WERI-Rb-1 (cell line): ENCODE measurements at places on chromosomes 1 and 21.

DNA sequence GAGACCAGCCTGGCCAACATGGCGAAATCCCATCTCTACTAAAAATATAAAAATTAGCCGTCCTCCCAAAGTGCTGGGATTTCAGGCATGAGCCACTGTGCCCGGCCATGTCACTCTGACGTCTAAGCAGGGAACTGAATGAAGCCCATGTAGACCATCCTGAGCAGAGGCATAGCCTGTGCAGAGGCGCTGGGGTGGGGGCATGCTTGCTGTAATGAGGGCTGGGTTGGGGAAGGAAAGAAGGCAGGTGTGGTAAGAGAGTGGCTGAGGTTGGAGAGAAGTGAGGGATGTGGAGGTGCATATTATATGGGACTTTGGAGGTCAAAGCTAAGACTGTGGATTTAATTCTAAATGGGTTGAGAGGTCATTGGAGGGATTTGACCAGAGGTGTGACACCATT, 47.1 kb upstream of the SCMH1 start:
- DNase-seq, result no peak

DNA sequence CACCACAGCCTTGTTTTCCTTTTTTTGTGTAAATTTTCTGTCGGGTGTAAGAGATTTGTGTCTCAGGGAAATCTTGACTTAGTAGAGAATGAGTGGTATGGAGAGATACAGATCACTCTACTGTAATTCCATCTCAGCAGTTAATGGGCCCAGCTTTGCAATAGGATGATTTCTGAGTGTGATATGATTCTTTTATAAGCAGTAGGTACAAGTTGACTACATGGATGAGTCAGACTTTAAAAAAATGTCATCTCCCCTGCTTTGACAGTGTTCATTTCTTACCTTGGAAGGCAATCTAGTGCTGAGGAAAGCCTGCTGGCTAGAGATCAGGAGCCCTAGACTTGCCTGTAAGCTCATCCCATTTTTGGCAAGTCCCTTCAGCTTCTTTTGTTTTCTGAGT, 261.9 kb downstream of the RYR2 start:
- no peak for DNase-seq

DNA sequence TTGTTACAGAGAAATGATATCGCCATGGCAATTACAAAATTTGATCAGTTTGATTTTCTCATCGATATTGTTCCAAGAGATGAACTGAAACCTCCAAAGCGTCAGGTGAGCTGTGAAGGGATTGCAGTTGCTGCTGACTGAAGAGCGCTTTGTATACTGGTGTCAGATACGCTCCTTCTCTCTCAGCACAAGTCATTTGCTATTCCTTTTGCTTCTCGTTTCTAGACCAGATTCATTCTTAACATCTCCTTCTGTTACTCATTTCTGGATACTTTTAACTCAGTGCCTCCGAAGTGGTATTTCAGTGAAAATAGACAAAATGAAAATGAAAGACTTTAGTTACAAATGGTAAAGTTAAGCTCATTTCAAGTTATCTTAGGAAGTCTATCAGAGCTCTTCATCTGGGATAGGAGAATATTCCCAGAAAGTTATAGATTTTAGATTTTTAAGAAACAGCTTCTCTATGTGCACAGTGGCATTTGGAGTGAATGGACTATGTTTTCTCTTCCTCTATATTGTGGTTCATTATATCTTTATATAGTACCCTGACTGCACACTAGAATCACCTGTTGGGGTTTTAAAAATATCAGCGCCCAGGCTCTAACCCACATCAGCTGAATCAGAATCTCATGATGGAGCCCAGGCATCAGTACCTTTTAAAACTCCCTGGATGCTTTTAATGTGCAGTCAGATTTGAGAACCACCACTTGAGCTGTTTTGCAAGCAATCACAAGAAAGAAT, 30.3 kb upstream of the KCNQ4 start:
- no peak for DNase-seq

DNA sequence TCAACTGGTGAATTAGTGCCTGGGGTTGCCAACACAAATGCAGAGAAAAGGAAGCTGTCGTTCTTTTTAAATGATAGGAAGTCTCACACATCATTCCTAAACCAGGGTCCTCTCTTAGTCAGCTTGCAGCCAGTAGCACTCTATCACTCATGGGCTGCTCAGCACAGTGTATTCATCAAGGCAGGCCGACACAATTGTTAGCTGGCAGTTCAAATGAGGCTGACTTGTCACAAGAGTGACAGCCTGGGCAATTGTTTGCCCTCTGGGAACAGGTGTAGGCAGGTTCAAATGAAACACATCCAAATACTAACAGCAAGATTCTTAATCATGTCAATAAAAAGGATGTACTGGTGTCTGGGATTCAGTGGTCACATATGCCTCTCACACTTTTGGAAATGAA, 76.9 kb downstream of the ERICH3 start:
- DNase-seq, result no peak

GRCh38 chr1:91651243-91651642, 150.6 kb downstream of the CDC7 start:
- DNase-seq, result no peak

- DNase-seq, result peak; percentile 81
Observed at GRCh38 chr1:177256153-177257075, 85.7 kb downstream of the BRINP2 start.

- peak; percentile 11 for DNase-seq
Observed at GRCh38 chr21:38054334-38054733, 138.1 kb upstream of the KCNJ6 start.

- no peak for DNase-seq
Observed at GRCh38 chr1:70720109-70720508, 309.0 kb downstream of the CTH start.
